Thoracic aorta endothelial cell (primary cell): ENCODE measurements at places on chromosomes 2 and 18. TPM values are rescaled to one million over a fixed set of nuclear protein-coding genes. Genes with fewer than 3 reads are reported as not detected.

CHST9 gene
- not detected in 2 replicates for total RNA-seq

HAAO gene
- total RNA-seq: 0.29 TPM in 1 of 2 replicates, not detected in the other

FOXD4L1 gene
- 0.13 TPM in 1 of 2 replicates, not detected in the other for total RNA-seq

EVA1A gene
- 50.0 and 53.2 TPM in 2 replicates for total RNA-seq

ALPG gene
- not detected in 2 replicates for total RNA-seq

CYP27A1 gene
- total RNA-seq: 4.1 and 6.4 TPM in 2 replicates

CGREF1 gene
- total RNA-seq: 1.3 and 3.0 TPM in 2 replicates

SCN9A gene
- total RNA-seq: 1.1 and 2.1 TPM in 2 replicates

IL36RN gene
- total RNA-seq: not detected in 2 replicates
